ENCODE measurements at places on chromosomes 1 and 21.

- no peak for DNase-seq
Observed at GRCh38 chr21:45265721-45266517, 21.8 kb downstream of the POFUT2 start.

GRCh38 chr1:162072740-162073139 lies 3.2 kb downstream of the NOS1AP start:
- no peak for DNase-seq

DNA sequence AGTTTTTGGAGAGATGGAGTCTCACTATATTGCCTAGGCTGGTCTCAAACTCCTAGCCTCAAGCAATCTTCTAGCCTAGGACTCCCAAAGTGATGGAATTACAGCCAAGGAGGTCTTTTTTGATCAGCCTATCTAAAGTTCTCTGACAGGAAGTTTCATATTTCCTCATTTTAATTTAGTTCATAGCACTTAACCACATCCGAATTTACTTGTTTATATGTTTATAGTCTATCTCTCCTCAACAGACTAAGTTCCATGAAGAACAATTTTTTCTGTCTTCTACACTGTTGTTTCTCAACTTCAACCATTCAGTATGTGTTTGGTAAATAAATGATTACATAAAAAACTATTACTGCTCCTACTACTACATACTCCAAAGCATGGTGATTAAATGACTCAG lies 47.9 kb downstream of the GON4L start:
- no peak for DNase-seq

DNA sequence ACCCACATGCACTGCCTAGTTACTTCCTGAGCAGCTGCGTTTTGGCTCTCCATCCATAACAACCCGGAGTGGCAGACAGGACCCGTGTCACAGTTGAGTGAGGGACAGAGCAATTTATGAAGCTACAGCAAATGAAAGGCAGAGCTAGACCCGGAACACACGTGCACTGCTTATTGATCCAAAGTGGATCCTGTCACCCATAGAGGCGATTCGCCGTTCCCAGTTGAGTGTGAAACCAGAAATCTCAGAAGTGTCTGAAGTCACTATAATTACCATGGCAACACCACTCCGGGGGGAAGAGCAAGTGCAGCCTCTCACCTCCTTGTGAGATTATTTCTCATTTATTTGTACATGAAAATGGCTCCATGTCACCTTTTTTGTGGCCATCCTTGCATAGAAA lies 365.2 kb downstream of the DSCAM start:
- no peak for DNase-seq

DNA sequence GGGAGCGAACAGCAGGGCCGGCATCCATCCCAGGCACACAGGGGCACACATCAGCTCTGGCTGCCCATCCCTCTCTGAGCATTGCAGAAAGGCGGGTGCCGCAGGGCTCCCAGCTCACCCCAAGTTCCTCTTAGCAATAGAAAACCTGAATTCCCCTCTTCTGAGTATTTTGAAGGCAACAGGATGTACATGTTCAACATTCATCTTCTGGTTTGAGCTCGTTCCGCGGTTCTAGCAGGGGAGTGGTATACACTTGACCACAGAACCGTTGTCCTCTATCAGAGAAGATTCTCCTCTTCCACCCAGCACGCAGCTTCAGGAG lies 23.6 kb downstream of the ACTA1 start:
- DNase-seq: no peak

All from stimulated activated CD8-positive, alpha-beta memory T cell treated with anti-CD3 and anti-CD28 coated beads, Interleukin-2, amount 100 ng/mL, for 1 hour (primary cell).